Right cardiac atrium (tissue), 5 donors: ENCODE measurements at places on chromosomes 11 and 22. TPM values are rescaled to one million over a fixed set of nuclear protein-coding genes. Genes with fewer than 3 reads are reported as not detected.

SMTNL1 gene
- not detected for polyA plus RNA-seq

OR2D2 gene
- polyA plus RNA-seq = not detected

OR8J3 gene
- polyA plus RNA-seq = not detected

SSTR3 gene
- not detected for polyA plus RNA-seq

FGF3 gene
- polyA plus RNA-seq = not detected

DNA sequence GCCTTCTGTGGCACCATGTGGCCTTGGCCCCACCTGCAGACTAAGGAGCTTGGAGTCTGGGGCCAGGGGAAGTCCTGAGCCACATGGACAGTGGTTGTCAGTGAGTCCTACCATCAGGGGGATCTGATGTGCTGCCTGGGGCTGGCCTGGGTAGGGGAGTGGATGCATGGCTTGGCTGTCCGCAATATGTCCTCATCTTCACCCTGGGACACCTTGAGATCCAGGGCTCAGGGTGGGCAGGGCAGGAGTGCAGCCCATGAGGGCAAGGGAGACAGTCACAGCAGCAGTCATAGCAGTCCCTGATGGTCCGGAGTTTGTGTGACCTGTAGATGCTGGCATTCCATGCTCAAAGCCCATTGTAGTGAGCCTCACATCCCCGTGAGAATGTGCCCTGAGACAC lies 256.8 kb upstream of the B3GAT1 start:
- no peak for DNase-seq

DNA sequence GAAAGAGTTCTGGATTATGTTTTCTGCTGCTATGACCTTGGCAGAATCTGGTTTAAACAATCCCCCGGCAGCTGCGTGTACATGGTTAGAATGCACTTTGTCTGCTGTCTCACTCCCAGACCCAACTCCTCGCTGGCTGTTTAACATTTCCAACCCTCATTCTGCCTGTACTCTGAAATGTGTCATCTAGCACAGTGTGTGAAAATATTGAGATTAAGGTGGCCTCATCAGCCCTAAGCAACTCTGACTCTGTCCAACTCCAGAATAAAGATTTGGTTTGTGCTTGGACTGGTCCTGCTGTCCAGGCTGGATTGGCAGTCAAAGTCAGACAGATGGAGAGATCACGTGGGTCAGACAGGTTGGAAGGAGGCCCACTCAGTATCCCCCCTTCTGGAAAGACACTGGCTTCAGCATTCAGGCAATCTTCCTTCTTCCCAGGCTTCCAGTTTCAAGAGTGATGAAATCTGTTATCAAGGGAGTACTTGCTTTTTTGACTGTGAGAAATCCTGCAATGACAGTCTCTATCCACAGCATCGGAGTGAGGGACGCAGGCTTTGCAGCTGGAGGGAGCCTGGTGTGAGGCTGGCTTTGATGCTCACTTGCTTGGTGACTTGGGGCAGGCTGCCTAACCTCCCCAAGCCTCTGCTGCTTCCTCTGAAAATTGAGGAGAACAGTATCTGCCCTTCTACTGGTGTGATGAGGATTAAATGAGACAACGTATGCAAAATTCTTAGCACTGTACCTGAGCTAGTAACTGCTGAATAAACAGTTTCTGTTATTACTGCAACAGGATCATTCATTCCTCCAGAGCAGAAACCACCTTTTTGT lies 29.8 kb downstream of the ABTB2 start:
- DNase-seq = peak; percentile 72

KCNJ5 gene
- 15.8 TPM for polyA plus RNA-seq

DNA sequence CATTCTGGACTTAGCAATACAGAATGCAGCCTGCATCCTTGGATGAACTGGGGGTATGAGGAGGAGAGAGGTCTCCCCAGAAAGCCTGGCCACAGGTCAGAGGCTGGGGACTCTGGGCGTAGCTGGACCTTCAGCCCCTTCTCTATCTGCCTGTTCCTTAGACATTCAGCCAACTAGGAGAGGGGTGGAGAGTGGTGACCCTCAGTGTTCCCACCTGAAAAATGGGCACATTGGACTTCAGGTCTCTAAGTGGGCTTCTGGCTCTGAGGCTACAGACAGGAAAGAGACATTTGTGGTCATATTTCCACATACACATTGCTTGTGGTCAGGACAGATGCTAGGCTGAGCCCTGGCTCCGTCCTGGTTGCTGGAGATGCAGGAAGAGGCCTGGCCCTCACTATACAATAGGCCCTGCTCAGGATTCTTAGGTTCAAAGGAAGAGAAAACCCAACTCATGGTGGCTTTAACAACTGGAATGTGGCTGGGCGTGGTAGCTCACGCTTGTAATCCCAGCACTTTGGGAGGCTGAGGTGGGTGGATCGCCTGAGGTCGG lies 30.1 kb upstream of the CBX7 start:
- DNase-seq = no peak

- DNase-seq = peak; percentile 52
These were observed 89.5 kb downstream of the KCNQ1 start for GRCh38 chr11:2534134-2534956.

OR9Q1 gene
- not detected for polyA plus RNA-seq

GRCh38 chr11:18203723-18204122 lies 31.1 kb downstream of the MRGPRX4 start:
- DNase-seq = no peak

DNA sequence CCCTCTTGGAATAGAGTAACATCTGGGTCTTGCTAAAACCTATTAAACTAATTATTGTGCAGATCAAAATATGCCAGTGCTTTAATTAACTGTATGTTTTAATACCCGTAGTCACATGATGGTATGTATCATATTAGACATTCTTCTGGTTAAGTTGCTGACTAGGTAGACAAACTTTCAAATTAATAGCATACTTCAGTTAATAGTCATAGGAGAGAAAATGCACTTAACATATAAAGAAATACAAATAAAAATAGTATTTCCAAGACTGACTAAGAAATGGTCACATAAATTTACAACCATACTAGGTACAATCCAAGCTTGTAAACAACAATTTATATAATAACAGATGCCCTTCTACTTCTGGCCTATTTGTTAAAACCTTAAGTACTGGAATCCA lies 7.6 kb upstream of the EXPH5 start:
- no peak for DNase-seq

GRCh38 chr11:1499899-1500298 lies 13.3 kb upstream of the MOB2 start:
- peak; percentile 3 for DNase-seq

DNA sequence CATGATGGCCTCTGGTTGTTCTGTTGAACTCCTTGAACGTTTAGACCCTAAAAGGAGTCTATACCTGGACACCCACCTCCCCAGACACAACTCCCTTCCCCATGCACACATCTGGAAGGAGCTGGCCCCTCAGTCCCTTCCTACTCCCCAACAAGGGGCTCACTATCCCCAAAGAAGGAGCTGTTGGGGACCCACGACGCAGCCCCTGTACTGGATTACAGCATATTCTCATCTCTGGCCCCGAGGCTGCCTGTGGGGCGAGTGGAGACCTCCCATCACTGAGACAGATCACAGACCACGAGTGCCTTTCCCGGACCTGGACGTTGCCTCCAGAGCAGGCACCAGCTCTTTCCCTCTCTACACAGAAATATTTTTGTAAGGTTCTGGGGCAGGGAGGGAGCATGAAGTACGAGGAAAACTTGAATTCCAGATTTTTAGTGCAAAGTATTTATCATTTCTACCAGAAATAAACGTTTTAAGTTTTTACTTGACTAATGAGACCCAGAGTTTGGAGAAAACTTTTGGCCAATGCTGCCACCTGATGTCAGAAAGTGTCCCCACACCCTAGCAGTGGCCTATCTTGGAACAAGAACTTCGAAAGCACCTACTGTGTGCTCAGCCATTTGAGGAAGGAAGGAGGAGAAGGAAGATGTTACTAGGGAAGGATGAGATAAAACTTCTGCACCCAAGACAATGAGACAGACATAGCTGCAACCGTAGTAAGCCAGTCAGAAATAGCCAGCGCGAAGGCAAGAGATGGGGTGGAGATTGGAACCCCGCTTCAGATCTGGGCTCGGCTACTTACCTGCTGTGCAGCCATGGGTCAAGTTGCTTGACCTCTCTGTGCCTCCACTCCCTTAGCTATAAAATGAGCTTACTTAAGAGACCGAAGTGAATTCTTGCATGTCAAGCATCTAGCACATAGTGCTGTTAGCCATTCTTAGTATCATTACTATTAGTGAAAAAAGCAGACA lies 10.2 kb upstream of the POU2F3 start:
- no peak for DNase-seq

GRCh38 chr11:87020336-87020735 lies 17.4 kb upstream of the TMEM135 start:
- no peak for DNase-seq

GRCh38 chr22:37848587-37849088 lies 581 bp upstream of the EIF3L start:
- DNase-seq = no peak

GRCh38 chr11:96161307-96162089 lies 181.5 kb downstream of the MAML2 start:
- DNase-seq = no peak

GRCh38 chr11:100592619-100593260 lies 94.3 kb upstream of the ARHGAP42 start:
- no peak for DNase-seq

DNA sequence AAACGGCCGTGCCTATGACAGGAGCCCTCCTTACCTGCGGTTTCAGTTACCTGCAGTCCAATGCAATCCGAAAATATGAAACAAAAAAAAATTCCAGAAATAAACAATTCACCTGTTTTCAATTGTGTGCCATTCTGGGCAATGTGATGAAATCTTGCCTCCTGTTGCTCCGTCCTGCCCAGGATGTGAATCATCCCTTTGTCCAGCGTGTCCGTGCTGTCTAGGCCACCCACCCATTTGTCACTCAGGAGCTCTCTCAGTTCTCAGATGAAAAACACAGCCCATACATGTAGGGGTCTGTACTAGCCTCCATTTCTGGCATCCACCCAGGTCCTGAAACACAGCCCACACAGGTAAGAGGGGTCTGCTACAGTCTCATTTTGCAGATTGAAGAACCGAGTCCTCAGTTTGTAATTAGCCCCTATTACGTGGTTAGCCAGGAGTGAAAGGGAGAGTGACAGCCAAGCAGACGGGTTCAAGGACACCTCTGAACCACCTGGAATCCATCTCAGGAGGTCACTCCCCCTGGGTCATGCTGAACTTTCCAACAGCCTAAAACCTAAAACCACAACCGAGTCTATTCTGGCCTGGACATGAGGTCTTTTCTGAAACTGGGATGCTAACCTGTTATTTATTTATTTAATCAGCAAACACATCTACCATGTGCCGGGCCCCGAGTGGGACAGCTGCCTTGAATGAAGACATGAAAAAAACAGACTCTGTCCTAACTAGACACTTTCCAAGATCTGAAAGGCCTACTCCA lies 317.2 kb downstream of the SHANK2 start:
- no peak for DNase-seq

GRCh38 chr22:47543447-47543846 lies 781.0 kb downstream of the TBC1D22A start:
- DNase-seq = no peak

DSCAML1 gene
- polyA plus RNA-seq = 0.70 TPM

DNA sequence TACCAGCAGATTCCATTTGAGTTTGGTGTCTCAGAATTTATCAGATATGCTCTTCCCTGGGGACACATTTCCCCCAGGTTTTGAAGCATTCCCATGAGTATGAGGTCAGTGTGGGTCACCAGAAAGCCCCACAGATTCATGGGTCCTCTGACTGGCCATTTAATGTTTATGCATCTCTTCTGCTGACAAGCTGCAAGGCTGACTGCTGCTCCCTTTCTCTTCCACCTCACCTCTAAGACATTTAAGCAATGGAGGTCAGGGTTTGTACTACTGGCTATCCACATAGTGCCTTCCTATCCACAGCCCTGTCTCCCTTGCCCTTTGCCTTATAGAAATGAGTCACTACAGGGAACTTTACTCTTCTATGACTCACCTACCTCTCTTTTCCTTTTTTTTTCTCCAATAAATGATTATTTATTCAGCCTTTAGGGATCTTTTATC lies 106.0 kb upstream of the TIMP3 start:
- no peak for DNase-seq

THAP7 gene
- polyA plus RNA-seq = 38.2 TPM

DNA sequence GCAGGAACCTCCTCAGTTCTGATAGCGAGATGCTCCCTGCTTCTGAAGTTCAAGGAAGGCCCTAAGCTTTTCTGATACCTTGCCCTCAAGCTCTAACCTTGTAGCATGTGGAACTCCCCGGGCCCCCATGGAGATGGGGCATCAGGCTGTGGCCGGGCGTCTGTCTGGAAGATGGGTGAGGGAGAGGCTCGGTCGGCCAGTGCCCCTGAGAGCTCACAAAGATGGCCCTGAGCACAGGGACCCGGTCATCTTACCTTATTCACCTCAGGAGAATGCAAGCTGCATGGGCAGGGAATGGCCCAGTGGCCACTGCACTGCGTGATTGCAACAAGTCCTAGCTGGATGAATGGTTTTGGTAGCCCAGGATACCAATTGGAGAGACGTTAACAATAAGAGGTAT lies 830.3 kb downstream of the TBC1D22A start:
- no peak for DNase-seq

INS gene
- not detected for polyA plus RNA-seq

DNA sequence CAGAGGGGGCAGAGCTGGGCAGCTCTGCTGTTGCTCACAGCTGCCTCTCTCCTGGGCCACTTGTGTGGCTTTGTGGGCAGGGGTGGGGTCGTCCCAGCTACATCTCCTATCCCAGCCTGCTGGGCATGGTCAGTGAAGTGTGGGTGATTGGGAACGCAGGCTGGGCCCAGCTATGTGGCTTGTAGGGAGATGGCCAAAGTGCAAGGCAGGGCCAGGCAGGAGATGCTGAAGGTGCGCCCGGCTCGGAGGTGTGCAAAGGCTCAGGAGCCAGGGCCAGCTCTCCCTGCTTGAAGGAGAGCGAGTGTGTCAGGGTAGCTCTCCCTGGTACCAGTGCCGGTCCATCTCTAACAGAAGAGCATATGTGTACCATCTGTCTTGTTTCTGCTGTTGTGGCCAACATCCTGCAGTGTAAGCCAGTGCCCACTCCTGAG lies 8.4 kb upstream of the RANBP1 start:
- peak; percentile 32 for DNase-seq

ACR gene
- polyA plus RNA-seq = 0.41 TPM

GRCh38 chr11:132184079-132184478 lies 813.7 kb downstream of the NTM start:
- no peak for DNase-seq

CBLIF gene
- polyA plus RNA-seq = not detected

DNA sequence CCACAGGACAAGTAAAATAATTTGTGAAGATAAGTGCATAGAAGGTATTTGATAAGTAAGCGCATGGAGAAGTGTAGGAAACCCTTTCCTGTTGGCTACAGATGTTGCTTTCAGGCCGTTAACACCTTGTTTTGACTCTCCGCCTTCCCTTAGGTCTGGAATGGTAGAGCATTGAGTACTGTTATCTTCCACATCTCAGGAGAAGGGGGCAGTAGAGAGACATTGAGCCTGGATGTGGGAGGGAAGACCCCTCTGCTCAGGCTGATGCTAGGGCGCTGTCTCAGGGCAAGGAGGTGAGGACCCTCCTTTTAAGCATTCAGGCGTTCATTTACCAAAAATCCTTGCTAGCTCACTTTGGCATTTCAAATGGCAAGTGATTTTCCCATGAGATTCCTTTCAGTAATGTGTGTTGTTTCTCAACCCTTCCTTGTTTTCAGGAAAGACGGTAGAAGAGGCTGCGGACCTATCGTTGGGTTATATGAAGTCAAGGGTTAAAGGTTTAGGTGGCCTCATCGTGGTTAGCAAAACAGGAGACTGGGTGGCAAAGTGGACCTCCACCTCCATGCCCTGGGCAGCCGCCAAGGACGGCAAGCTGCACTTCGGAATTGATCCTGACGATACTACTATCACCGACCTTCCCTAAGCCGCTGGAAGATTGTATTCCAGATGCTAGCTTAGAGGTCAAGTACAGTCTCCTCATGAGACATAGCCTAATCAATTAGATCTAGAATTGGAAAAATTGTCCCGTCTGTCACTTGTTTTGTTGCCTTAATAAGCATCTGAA lies 27.0 kb upstream of the SCGB1A1 start:
- no peak for DNase-seq

UVRAG gene
- polyA plus RNA-seq = 5.5 TPM

EP300 gene
- 13.2 TPM for polyA plus RNA-seq

OR52I1 gene
- not detected for polyA plus RNA-seq
